Dermis lymphatic vessel endothelial cell (primary cell): ENCODE measurements at places on chromosomes 1 and 21. TPM values are rescaled to one million over a fixed set of nuclear protein-coding genes. Genes with fewer than 3 reads are reported as not detected.

RERE gene
- total RNA-seq = 52.9 and 79.0 TPM in 2 replicates

WNT3A gene
- not detected in 2 replicates for total RNA-seq

FMO5 gene
- 2.9 and 3.9 TPM in 2 replicates for total RNA-seq

DDR2 gene
- total RNA-seq = 7.6 and 10.0 TPM in 2 replicates

AJAP1 gene
- not detected in 2 replicates for total RNA-seq

IL24 gene
- not detected in 2 replicates for total RNA-seq

UROD gene
- total RNA-seq = 191 and 239 TPM in 2 replicates

LCE3D gene
- total RNA-seq = not detected in 2 replicates

AADACL3 gene
- not detected in 2 replicates for total RNA-seq

HCRTR1 gene
- 0.86 and 5.3 TPM in 2 replicates for total RNA-seq

POGK gene
- total RNA-seq = 16.3 and 20.6 TPM in 2 replicates

ANKRD13C gene
- total RNA-seq = 26.1 and 28.2 TPM in 2 replicates

TSSK3 gene
- total RNA-seq = 0.09 and 0.11 TPM in 2 replicates

FMO2 gene
- not detected in 2 replicates for total RNA-seq

DNMT3L gene
- not detected in 2 replicates for total RNA-seq

SPRR2G gene
- total RNA-seq = not detected in 2 replicates

ITLN2 gene
- 0.09 TPM in 1 of 2 replicates, not detected in the other for total RNA-seq

SELL gene
- under 0.01 and 0.60 TPM in 2 replicates for total RNA-seq

TMEM125 gene
- not detected in 2 replicates for total RNA-seq

SH3GLB1 gene
- total RNA-seq = 42.8 and 43.7 TPM in 2 replicates

KRTAP7-1 gene
- not detected in 2 replicates for total RNA-seq

CTXND2 gene
- not detected in 2 replicates for total RNA-seq

PROX1 gene
- 81.7 and 125 TPM in 2 replicates for total RNA-seq

EPHB2 gene
- total RNA-seq = 17.6 and 21.2 TPM in 2 replicates

WDR47 gene
- total RNA-seq = 16.7 and 18.2 TPM in 2 replicates

PAQR6 gene
- 0.33 and 0.52 TPM in 2 replicates for total RNA-seq

CRP gene
- not detected in 2 replicates for total RNA-seq

ETV3L gene
- total RNA-seq = not detected in 2 replicates

ZFP69B gene
- 0.65 and 1.2 TPM in 2 replicates for total RNA-seq

B3GALT5 gene
- not detected in 2 replicates for total RNA-seq

IVL gene
- total RNA-seq = not detected in 2 replicates

SPRR2B gene
- not detected in 2 replicates for total RNA-seq

HOOK1 gene
- under 0.01 TPM in 2 replicates for total RNA-seq
